ENCODE measurements at places on chromosomes 2 and 18. TPM values are rescaled to one million over a fixed set of nuclear protein-coding genes. Genes with fewer than 3 reads are reported as not detected.

GRCh38 chr2:191462370-191462769 lies 215.6 kb upstream of the NABP1 start:
- DNase-seq: no peak

- no peak for DNase-seq
These were observed 95.7 kb downstream of the EDAR start for GRCh38 chr2:108893277-108893676.

- no peak for DNase-seq
These were observed 54.4 kb downstream of the SMAD7 start for GRCh38 chr18:48896326-48896874.

DNA sequence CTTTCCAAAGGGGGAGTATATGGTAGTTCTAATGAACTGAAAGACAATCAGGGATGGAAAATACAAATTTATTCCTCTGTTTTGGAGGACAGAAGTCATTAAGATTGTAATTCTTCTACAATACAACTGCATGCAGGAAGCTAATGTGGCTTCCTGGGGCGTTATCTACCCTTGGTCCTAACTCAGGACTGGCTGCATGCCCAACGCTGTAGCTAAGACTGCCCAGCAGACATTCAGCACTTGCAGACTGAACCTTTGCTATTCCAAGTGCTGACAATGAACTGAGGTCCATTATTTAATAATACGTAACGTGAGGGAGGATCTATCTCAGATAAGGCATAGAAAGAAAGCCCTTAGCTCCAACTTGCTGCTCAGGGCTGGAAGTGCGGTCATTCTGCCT lies 53.2 kb downstream of the ZAP70 start:
- DNase-seq: no peak

The SLC40A1 gene
- total RNA-seq: 37.9 TPM

GRCh38 chr2:41735006-41735405 lies 312.8 kb upstream of the PKDCC start:
- no peak for DNase-seq

- no peak for DNase-seq
These were observed 66.8 kb upstream of the SALL3 start for GRCh38 chr18:78912844-78913243.

- DNase-seq: no peak
These were observed 129.5 kb downstream of the MTCL1 start for GRCh38 chr18:8834881-8835280.

- no peak for DNase-seq
These were observed 13.1 kb downstream of the TMEM131 start for GRCh38 chr2:97982621-97983020.

DNA sequence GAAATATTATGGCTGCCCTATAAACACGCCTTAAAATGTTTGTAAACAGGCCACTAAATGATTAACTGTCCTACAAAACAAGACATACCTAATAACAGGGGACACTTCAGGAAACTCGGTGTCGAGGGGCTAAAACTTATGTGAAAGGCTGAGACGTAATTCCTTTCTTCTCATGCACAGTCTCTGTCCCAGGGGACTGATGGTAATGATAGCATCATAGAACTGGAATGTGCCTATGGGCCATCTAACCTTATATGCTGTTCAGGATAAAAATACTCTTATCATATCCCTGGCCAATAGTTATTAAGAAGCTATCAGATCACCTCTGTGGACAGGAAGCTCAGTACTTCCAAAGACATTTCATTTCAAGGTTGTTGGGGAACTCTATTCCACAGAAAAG lies 252.6 kb upstream of the RASGRP3 start:
- no peak for DNase-seq

The IGFBP2 gene
- total RNA-seq: 168 TPM

DNA sequence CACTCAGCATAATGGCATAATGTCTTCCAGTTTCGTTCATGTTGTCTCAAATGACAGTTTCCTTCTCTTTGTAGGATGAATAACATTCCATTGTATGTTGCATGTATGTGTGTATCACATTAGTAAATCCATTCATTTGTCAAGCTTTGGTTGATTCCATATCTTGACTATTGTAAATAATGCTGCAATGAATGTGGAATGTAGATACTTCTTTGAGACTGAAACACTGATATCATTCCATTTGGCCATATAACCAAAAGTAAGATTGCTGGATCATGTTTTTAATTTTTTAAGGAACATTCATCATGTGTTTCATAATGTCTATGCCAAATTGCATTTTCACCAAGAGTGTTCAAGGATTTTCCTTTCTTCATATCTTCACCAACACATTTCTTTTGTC lies 1711.4 kb upstream of the PIK3C3 start:
- no peak for DNase-seq

GRCh38 chr18:13556502-13556901 lies 169.9 kb downstream of the FAM210A start:
- DNase-seq: no peak

DNA sequence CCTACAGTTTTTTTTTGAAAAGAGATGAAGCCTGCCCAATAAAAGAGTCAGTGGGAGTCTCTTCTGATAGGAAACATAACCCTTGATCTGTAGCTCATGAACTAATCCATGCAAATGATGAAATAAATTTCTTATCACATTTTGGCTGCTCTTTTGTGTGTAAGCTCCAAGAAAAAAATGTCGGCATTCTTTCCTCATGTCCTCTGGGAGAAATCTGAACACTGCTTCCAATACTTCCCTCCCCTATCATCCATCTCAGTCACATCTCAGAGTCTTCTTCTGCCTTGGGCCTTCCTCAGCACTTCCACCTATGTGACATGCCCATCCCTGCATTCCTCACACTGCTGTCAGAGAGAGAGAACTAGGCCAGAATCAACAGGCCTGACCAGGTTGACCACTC lies 395.7 kb upstream of the ST6GAL2 start:
- no peak for DNase-seq

GRCh38 chr2:127658641-127659407 lies 12.9 kb downstream of the GPR17 start:
- DNase-seq: no peak

DNA sequence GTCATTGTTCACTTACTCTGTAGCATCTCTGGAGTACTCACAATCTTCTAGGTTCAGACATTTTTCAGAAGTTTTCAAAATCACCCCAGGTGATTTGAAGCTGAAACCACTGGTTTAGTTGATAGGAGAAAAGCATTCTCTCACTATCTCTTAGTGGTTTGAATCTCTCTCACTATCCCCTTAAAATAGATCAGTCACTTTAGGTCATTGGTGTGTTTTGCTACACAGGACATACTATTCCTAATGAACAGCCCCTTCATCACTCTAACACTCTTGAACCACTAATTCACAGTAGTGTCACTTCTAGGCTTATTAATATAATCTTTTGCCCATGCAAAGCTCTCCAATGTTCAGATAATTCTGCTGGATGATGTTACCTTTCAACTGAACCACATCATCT lies 34.5 kb downstream of the LYPD6 start:
- DNase-seq: no peak

- no peak for DNase-seq
These were observed 12.1 kb downstream of the MXD1 start for GRCh38 chr2:69926849-69927515.

The OSBPL1A gene
- total RNA-seq: 17.9 TPM

DNA sequence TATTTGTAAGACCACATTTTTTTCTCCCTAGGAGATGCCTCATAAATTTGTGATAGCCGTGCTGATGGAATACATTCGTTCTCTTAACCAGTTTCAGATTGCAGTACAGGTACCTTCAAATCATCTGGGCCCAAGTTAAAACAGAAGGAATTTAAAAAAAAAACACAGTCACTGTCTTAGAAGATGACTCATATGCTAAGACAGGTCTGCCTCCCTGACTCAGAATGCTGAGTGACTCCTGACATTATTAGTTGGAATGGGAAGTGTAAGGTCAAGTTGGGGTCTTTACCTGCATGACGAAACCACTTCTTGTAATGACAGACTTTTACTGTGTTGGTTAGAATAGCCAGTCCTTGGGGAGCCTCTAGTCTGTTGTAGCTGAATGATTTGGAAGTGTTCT lies 26.3 kb downstream of the RMC1 start:
- no peak for DNase-seq

GRCh38 chr18:44857081-44857480 lies 176.4 kb downstream of the SETBP1 start:
- no peak for DNase-seq

The EPB41L5 gene
- total RNA-seq: 23.8 TPM

DNA sequence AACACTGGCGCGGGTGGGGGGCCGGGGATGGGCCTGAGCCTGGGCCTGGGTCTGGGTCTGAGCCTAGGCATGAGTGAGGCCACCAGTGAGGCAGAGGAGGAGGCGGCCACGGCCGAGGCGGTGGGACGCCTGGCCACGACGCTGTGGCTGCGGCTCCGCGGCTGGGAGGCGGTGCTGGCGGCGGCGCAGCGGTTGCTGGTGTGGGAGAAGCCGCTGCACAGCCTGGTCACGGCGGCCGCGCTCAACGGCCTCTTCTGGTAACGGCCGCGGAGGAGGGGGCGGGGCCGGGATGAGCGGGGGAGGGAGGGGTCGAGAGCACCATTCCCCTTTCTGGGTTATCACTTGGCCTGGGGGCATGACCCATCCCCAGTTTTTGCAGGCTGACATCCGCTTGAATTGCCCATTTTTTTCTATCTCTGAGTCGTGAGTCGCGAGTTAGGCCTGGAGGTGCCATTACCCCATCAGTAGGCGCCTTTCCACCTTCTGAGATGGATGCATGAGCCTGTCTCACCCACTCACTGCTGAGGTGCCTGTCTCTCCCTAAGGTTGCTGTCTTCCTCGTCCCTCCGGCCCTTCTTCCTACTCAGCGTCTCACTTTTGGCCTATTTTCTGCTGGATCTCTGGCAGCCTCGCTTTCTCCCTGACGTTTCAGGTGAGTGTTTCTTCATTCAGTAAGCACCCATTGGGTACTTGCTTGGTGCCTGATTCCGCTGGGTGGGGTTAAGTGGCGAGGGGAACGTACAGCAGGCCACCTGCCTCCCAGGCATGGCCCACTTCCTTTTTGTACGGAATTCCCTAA lies 501 bp downstream of the RETREG2 start:
- peak; percentile 82 for DNase-seq

GRCh38 chr2:816278-816677 lies 134.4 kb upstream of the SNTG2 start:
- no peak for DNase-seq

GRCh38 chr2:31467426-31467825 lies 52.9 kb upstream of the XDH start:
- no peak for DNase-seq

GRCh38 chr2:74092275-74092674 lies 55.4 kb downstream of the BOLA3 start:
- no peak for DNase-seq

The PAIP2B gene
- 60.1 TPM for total RNA-seq

The ACKR3 gene
- total RNA-seq: 30.3 TPM

The CIDEA gene
- 0.35 TPM for total RNA-seq

DNA sequence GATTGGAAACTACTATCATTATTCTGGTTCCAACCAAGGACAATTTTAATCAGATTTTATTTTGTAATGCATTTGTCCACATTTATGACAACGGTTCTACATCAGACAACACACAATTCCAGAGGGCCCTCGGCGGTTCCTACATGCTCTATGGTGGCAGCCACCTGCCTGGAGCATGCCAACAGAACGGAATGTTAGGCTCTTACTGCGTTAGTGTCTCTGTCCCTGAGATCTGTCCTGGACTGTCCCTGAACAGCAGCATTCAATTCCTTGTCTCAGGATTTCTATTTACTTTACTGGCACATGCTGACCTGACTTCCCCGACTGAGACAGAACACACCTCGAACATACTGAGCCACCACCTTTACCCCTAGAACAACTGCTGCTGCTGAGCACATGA lies 117.7 kb downstream of the CCBE1 start:
- no peak for DNase-seq

DNA sequence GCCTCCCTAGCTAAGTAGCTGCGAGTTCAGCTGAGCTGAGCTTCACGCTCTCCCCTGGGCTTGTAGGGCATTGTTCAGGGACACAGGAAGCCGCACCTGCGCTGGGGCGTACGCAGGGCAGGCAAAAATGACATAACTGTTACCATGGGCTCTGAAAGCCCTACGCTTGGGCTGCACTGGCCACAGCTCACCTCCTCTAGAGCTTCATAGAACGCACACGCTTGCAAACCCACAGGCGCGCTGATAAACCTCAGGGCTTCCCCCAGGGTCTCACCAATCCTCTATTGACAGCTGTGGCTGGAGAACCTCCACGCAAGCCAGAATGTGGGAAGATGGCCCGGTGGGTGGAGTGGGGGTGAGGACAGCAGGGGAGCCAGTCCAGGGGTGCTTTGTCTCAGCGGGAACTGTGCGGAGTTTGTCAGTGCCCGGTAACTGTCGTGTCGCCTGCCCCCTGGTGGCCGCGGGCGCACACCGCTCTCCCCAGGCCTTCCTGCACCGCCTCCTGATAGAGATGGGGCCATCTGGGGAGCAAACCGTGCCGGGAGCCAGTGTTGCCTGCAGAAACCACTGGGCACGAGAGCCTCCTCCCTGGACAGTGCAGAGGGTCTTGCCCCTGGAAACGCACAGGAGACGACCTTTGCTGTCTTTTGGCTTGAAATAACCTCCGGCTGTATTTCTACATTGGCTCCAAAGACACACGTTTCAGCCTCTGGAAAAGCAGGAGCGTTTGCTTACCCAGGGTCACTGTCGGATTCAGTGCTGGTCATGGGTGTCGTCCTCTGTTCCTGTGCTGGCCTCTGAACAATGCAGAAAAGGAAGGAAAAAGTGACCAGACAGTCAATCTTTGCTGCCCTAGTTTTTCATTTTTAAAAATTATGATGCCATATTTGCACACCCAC lies 17.0 kb upstream of the CIDEA start:
- DNase-seq: peak; percentile 83

The ABHD1 gene
- total RNA-seq: 0.31 TPM

DNA sequence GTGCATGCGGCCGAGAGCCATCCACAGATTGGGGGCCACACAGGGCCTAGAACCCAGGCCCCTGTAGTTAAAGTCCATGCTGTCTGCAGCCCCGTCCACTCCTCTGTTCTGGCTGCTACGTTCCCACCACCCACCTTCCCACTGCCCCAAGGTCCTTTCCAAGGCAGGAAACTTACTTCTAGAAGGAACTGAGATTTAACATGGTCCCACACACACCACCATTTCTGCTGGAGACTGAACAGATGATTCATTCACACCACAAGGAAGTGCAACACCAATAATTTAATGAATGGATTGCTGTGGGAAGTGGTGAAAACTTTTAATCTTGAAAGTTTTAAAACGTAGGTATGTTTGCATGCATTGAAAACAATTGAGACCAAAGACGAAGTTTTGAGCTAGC lies 95.2 kb downstream of the LBH start:
- no peak for DNase-seq

- DNase-seq: peak; percentile 26
These were observed 585 bp upstream of the MOB1A start for GRCh38 chr2:74179063-74179865.

- DNase-seq: no peak
These were observed 34.0 kb downstream of the AQP12A start for GRCh38 chr2:240725671-240726070.

- DNase-seq: no peak
These were observed 612.0 kb downstream of the IRS1 start for GRCh38 chr2:226187616-226188015.

The GKN1 gene
- total RNA-seq: not detected

- peak; percentile 38 for DNase-seq
These were observed 49.9 kb downstream of the DGKD start for GRCh38 chr2:233404222-233404621.

GRCh38 chr18:3012136-3013023 lies 564 bp downstream of the LPIN2 start:
- DNase-seq: no peak

GRCh38 chr2:238638100-238638981 lies 209.5 kb upstream of the TWIST2 start:
- DNase-seq: no peak

- no peak for DNase-seq
These were observed 20.5 kb downstream of the MLPH start for GRCh38 chr2:237507512-237507911.

The ANKRD30B gene
- total RNA-seq: 0.38 TPM

- DNase-seq: peak; percentile 84
These were observed 1.7 kb upstream of the CTDSP1 start for GRCh38 chr2:218397820-218398436.
